Activated T-cell treated with anti-CD3 and anti-CD28 coated beads, Interleukin-2, amount 50 U/mL, for 72 hours (primary cell): ENCODE measurements at places on chromosomes 16 and 17.

DNA sequence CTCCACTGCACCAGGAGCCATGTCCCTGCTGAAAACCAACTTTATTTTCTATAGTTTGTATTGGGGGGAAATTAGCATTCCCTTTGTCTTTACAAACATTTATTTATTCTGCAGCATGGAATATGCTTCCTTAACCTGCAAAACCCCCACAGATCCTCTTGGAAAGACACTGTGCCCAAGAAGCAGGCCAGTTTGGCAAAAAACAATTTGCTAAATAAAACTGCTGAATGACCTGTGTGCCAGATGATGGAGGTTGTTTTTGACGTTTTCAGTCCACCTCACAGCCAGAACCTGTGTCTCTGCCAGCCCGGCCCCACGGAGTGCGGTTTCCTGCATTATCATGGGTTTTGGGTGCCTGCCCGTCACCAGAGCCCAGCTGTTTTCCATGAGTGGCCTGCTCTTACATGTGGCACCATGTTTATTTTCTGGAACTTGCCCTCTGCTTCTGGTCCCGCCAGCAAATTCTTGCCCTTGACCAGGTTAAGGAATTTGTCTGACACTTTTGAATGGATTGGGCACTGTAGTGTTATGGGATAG lies 26.4 kb downstream of the ORC6 start:
- DNase-seq, result no peak

DNA sequence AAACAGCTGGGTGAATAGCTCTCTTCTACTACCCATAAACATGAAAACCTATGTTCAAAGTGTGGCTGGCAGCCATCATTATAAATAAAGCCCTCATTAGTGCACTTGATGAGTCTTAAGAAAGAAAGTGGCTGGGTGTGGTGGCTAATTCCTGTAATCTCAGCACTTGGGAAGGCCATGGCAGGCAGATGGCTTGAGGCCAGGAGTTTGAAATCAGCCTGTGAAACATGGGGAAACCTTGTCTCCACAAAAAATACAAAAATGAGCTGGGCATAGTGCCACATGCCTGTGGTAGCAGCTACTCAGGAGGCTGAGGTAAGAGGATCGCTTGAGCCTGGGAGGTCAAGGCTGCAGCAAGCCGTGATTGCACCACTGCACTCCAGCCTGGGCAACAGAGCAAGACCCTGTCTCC lies 28.3 kb upstream of the APPBP2 start:
- DNase-seq, result no peak

GRCh38 chr17:283911-284675 lies 68.5 kb downstream of the RPH3AL start:
- no peak for DNase-seq

DNA sequence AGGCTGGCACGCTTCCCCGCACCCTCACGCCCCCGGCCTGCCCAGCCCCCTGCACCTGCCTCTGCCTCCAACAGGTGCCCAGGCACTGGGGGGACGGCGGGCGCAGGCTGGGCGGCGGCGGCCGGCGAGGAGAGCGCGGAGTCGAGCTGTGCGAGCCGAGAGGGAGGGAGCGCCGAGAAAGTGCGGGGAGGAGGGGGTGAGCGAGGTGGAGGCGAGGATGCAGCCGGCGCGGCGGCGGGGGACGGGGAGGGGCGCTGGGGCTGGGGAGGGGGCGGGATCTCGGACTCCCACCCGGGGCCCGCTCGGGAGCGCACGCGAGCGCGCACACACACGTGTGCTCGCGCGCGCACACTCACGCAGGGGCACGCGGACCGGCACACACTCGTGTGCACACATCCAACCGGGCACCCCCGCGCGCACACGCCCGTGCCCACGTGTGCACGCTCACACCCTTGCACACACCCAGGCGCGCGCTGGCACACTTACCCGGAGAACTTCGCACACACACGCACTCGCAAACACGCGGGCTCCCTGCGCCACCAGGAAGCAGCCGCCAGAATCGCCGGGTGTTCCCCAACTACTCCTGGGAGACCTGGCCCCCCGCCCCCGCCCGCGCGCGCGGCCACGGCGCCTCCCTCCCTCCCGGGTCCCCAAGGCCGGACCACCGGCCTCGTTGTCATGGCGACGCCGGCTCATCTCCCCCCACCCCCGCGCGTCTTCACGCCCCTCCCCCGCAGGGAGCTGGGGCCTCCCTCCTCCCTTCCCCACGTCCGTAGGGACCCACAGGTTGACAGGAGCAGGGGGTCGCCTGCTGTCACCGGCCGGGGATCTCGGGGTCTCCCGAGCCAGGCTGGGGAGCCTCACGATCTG lies at the start of gene DOC2A:
DOC2A (minus strand) TSS at position 184 of the 870 bp plus-strand sequence. CDS start 805 bp downstream, outside the sequence.
- no peak for DNase-seq

GRCh38 chr17:79214459-79214858 lies 139.8 kb downstream of the ENGASE start:
- DNase-seq, result no peak

DNA sequence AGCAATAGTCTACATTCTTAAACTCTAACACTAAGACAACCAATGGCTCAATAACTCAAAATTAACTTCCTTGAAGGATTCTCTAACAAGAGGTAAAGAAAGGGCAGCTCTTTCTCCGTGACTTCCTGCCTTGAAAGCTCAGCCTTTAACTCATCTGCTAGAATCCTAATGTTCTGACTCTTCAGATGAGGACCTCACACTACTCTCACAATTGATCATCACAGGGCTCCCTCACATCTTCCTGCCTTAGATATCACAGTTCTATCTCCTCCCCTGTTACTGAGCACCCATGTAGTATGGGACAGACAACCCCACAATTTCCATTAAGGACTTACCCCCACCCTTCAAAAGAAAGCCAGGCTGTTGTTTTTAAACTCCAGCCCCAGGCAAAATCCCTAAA lies 33.5 kb downstream of the SMURF2 start:
- DNase-seq, result peak; percentile 34

- no peak for DNase-seq
These were observed 54.1 kb downstream of the PIMREG start for GRCh38 chr17:6498356-6498755.

DNA sequence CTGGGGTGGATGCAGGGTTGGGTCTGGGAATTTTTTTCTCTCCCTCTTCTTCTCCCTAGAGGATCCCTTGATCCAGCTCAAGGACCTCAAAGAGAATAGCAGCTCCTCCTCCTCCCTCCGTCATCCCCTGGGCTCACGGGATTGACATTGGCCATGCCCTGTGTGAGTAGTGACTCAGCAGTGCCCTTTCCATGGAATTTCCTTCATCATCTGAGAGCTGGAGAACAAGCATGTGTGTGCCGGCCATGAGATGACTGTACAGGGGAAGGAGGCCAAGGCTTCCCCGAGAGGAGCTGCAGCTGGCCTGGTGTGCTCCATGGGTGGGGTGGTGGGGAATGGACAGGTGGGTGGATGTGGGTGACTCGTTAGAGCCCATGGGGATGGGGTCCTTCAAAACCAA lies 8.9 kb upstream of the WSCD1 start:
- DNase-seq, result no peak

DNA sequence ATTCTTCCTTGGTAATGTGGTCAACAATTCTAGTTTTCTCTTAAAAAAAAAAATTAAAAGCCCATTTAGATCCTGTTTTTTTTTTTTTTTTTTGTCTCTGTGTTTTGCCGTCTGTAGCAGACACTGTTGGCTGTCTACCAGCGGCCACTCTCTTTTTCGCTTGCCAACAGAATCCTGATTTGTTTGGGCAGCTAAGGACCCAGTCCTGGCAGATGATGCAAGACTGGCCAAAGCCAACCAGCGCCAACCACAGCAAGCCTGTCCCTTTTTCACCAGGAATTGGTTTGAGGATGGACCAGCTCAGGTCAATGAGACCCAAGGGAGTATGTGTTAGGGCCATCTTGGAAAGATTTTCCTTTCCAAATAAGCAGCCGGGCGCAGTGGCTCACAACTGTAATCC lies 28.2 kb downstream of the ST3GAL2 start:
- DNase-seq, result no peak

DNA sequence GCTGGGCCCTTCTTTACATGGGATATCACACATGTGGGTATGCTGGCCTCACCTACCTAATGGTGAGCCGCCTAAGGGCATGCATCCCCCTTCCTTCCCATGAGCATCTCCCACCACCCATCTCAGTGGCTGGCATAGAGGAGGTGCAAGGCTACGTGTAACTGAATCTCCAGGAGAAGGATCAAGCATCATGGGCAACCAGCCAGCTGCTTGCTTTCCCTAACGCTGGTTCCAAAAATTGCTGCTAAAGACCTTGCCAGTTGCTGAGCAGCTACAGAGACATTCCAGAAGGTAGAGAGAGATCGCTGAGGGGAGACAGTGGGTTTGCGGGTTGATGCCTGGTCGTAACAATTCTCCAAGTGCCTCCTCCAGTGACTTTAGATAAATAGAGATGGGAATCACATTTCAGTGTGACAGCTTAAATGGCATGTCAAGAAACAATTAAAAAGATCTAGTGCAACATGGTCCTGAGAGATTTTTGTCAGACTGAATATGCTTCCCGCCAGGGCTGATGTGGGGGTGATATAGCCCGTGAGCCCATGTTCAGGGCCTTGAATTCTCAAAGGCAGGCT lies 378.4 kb upstream of the CDH5 start:
- no peak for DNase-seq

GRCh38 chr17:44351961-44352827 lies 7.1 kb downstream of the GRN start:
- DNase-seq, result no peak

GRCh38 chr16:23862556-23862955 lies 26.8 kb downstream of the PRKCB start:
- no peak for DNase-seq

DNA sequence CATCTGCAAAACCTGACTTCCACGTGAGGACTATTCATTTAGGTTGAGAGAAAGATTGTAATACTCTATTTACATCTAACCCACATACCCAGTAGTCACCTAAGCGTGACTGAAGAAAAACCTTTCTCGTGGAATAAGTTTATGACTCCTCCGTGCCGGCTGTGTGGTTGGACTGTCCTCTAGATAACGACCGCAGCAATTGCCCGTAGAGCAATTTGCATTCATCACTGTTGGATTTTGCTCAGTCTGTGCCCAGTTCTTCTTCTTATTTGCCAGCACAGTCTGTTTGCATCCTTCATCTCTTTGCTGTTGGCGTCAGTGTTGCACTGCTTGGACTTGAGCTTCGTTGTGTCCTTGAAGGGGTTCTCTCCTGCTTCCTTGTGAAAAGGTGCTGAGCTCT lies 131.3 kb downstream of the CYB561 start:
- no peak for DNase-seq

DNA sequence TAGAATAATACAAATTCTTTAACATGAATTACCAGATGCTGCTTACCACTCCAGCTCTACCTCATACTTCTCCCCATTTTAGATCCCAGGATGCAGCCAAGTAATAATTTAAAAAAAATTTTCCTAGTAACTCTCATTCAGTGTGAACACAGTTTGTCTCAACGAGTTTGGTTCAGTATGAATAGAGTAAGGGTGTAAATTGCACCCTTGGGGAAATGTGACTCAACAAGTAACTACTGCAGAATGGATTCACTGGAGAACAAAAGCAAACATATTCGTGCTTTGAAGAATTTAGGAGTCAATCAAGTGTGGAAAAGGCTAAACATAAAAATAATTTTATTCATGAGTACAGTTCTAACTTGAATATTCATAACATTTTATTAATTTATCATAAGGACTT lies 23.0 kb downstream of the KCNJ16 start:
- no peak for DNase-seq
